ENCODE measurements at places on chromosomes 5 and 9.

GRCh38 chr5:179867079-179867465 lies 8.5 kb upstream of the MRNIP start:
- DNase-seq = no peak

DNA sequence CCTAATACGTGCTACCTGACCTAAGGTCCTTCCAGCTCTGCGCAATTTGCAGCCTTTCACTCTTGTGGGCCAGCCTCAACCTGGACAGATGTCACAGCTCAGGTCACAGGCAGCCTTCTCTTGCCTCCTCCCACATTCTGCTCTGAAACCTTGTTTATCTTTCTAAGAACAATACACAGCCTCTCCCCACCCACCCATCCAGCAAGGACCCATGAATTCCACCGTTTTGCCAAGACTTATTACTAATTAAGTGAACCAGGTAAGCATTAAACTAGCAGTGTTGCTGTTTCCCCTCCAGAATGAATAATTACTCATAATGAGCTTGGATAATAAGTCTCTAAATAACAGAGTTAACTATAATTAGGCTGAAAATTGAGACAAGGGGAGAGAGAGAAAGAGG lies 11.0 kb downstream of the FABP6 start:
- DNase-seq = peak; percentile 13

GRCh38 chr9:128919402-128920089 lies 1.2 kb upstream of the PHYHD1 start:
- no peak for DNase-seq

GRCh38 chr9:81174023-81174422 lies 515.3 kb downstream of the TLE1 start:
- no peak for DNase-seq

- DNase-seq = no peak
Measured at GRCh38 chr5:133664422-133664821, 52.1 kb upstream of the FSTL4 start.

DNA sequence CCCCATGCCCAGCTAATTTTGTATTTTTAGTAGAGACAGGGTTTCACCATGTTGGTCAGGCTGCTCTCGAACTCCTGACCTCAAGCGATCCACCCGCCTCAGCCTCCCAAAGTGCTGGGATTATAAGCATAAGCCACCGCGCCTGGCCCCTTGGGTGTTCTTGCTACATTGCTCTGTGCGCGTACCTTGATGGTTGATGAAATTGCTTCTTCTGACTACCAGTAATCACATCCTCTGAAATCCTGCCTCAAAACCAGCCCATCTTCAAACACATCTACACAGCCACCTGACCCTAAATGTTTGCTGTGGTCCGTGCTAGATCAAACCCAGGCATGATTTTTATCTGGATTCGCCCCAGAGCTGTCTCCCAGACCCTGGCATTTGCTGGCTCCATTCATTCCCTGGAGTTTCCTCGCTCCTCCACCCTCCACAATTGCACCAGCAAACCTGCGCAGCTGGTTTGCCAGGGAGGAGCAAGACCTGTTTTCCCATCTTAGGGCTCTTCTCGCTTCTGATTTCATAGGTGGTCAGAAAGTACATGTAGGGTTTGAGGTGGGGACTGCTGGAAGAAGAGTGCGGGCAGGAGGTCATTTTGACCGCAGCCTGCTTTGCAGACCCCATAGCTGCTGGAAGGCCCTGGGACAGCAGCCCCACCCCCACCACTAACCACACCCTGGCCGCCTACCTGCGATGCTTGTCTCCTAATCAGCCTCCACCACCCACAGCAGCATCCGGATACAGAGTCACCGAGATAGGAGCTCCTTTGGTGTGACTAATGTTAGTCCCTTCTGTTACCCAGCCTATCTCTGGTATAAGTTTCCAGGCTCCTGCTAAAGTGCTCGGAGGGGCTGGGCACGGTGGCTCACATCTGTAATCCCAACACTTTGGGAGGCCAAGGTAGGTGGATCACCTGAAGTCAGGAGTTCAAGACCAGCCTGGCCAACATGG lies 22.7 kb downstream of the SWI5 start:
- no peak for DNase-seq

GRCh38 chr5:34459908-34460307 lies 196.2 kb upstream of the RAI14 start:
- no peak for DNase-seq

DNA sequence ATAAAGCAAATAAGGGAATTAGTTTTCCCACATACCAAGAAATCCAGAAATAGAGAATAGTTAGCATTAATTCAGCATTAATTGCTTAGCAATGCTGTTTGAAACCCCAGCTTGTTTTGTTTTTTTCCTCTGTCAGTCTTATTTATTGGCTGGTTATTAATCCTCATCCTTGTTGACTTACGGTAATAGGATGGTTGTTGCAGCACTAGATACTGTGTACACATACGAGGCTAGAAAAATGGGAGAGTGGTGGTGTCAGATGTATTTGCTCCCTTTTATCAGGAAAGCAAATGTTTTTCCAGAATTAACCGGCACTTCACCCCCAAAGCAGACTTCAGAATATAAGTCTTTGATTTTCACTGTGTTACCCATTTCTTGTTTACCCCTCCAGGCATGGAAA lies 60.4 kb downstream of the ERBIN start:
- DNase-seq = no peak

DNA sequence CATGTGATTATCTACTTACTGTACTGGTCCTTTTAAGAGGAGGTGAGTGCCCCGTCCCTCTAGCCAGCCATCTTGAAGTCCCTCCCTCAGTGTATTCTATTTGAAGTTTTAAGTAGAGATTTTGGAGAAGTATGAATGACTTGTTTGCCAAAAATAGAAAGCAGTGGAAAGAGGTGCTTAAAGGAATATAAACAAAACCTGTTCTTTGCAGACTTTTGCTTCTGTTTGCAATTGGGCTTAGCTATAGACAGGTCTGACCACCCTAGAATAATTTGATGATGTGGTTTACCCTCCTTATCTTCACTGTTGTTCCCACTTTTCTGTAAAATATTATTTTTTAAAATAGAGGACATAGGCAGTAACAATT lies 21.2 kb downstream of the OSMR start:
- DNase-seq = no peak

DNA sequence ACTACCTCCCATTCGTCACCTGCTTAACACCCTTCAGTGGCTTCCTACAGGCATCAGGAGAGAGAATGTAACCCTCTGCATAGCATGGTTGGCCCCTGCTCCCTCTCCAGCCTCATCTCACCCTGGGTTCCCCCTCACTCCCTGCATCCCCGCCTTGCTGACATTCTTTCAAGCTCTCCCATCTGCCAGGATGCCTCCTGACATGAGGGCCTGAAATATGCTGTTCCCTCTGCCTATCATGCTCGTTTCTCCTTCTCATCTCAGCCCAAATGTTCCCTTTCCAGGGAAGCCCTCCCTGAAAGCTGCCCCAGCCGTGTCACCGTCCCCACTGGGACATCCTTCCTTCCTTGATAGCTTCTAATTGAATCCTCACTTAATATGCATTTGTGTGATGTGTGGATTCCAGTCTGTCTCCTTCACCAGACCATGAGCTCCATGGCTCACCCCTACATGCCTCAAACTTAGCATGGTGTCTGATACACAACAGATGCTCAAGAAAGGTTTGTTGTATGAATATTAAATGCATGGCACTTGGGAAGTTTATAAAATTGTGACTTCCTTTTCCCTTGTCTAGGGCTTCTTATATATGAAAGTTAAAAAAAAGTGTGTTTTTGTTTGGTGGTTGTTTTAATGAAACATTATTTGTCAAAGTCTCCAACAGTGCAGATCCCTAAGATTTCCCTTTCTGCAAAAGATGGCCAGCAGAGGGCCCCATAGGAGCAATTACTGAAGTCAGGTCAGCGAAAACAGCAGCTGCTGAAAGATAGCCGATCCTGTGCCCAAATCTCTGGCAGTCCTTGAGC lies 7.3 kb upstream of the C5orf58 start:
- DNase-seq = peak; percentile 56

GRCh38 chr9:137762414-137763061 lies 115.0 kb upstream of the CACNA1B start:
- no peak for DNase-seq

DNA sequence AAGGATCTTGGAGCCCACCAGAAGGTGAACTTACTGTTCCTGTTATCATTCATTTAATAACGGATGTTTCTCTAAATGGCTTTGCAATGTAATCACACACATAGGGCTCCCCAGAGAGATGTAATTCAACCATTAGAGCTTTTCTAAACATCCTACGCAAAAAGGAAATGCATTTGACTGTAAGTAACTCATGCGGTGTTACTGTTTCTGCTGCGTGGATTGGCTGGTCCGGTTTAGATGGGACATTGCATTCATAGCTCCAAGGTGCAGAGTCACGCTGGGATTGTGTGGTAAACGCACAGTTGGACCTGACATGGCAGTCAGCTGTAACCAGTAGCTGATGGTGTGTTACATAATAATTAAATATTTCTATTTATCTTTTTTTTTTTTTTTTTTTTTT lies 185.5 kb upstream of the OTULINL start:
- DNase-seq = no peak

DNA sequence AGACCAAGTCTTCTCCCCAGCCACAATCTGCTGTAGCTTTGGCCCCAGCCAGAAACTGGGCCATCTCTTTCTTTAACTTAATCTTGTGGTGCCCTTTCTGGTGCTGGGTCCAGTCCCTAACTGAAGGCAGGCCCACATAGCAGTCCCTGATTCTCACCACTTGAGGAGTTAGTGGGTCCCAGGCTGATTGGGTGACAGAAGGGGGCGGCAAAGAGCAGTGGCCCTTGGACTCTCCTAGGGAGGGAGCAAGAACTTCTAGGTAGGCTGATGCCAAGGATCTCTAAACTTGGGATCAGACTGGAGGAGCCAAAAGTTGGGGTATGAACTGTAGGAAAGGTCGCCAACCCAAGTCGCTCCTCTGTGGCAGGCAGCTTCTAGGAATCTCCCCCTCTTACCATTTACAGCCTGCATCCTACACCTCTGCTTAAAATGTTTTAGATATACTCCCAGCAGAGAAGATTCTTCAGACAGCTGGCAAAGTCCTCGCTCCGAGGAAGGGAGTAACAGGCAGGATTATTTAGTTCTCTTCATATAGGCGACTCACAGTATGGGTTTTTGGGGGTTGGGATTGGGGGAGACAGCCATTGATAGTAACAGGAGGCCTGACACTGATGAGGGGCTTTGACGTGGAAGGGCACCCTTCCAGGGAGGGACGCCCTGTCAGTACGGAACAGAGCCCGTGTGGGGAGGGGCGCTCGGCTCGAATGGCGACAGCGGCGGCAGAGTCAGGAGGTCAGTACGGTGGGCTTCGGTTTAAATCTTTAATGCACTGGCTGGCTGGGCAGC lies 2.0 kb upstream of the CCL27 start:
- peak; percentile 55 for DNase-seq

GRCh38 chr5:37836592-37837413 lies 3.0 kb downstream of the GDNF start:
- no peak for DNase-seq

- DNase-seq = no peak
Measured at GRCh38 chr9:128992995-128993394, 35.1 kb downstream of the SH3GLB2 start.

GRCh38 chr5:59685793-59686192 lies 207.7 kb downstream of the PDE4D start:
- DNase-seq = no peak

DNA sequence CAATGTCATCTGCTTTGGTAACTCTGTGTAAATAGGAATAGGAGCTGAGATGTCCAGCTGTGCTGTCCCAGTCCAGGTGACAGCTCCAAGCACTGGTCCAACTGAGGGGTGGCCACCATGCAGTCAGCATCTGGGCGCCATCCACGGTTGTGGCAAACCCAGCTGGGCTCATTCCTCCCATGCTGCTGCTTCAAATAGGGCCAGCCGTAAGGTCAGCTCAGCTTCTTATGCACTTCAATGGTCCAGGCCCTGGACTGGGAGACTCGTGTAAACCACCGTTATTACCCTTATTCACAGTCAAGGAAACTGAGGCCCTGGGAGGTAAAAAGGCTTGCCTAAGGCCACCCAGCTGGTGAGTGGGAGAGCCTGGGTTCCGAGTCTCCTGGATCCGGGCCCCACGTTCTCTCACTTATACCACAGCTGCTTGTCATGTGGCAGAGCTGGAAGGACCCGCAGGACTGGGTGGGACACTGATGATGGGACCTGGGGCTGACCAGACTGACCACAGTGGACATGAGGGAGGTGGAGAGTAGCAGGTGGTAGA lies 38.7 kb upstream of the ANGPTL2 start:
- DNase-seq = no peak

- no peak for DNase-seq
Measured at GRCh38 chr9:79651251-79651795, 79.6 kb downstream of the TLE4 start.

DNA sequence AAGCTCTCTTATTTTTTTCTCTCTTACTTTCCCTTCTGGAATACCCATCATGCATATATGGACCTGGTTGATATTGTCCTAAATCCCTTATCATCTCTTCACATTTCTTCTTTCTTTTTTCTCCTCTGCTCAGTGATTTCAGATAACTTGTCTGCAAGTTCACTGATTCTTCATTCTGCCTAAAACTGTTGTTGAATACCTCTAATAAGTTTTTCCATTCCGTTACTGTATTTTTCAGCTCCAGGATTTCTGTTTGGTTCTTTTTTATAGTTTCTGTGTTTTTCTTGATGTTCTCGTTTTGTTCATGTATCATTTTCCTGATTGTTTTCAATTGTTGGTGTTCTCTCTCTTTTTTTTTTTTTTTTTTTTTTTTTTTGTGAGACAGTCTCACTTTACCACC lies 203.7 kb downstream of the COMMD10 start:
- no peak for DNase-seq

GRCh38 chr5:106858616-106859015 lies 812.1 kb downstream of the EFNA5 start:
- no peak for DNase-seq

- no peak for DNase-seq
Measured at GRCh38 chr5:155024015-155024414, 10.5 kb downstream of the KIF4B start.

- no peak for DNase-seq
Measured at GRCh38 chr5:97046270-97046982, 96.0 kb downstream of the LIX1 start.

GRCh38 chr9:130565792-130566191 lies 13.6 kb upstream of the FUBP3 start:
- DNase-seq = no peak

GRCh38 chr5:161030229-161030628 lies 178.2 kb upstream of the ATP10B start:
- no peak for DNase-seq

GRCh38 chr9:76887003-76887821 lies 18.7 kb downstream of the PRUNE2 start:
- no peak for DNase-seq

DNA sequence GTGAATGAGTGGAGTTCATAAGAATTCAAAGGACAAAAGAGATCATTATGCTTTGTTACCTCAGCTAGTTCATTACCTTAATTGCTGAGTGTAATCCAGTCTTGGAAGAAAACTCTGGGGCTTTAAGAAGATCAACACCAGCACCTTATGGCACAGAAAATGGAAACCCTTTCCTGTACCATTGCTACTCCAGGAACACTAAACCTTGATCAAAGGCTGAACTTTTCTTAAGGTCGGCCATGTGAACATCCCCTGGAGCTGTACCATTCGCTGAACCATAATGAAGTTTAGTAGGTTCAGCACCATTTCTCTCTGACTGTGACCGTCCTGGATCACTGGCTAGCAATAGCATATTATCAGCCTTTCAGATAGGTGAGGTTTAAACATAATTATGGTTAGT lies 97.4 kb downstream of the PBX3 start:
- peak; percentile 4 for DNase-seq

Data from COR-L47 (cell line).